ENCODE measurements at places on chromosomes 4 and X. TPM values are rescaled to one million over a fixed set of nuclear protein-coding genes. Genes with fewer than 3 reads are reported as not detected.

Gene CLIC2
- total RNA-seq: 31.5 TPM

Gene SULT1E1
- total RNA-seq: 146 TPM

Gene CRMP1
- total RNA-seq: 2.1 TPM

Gene SHISA3
- 13.5 TPM for total RNA-seq

Gene ABCG2
- 5.4 TPM for total RNA-seq

Gene YTHDC1
- total RNA-seq: 207 TPM

Gene GPC4
- total RNA-seq: 60.4 TPM

Gene MGARP
- 0.26 TPM for total RNA-seq

Gene DCAF12L2
- total RNA-seq: 0.20 TPM

Gene POF1B
- total RNA-seq: 1.6 TPM

Gene ERVMER34-1
- 2.2 TPM for total RNA-seq

Gene ZDHHC15
- 1.8 TPM for total RNA-seq

Gene FAM156B
- total RNA-seq: 19.8 TPM

Gene TEX13D
- total RNA-seq: not detected

Gene USP17L28
- not detected for total RNA-seq

Gene USP26
- total RNA-seq: not detected

Gene SGCB
- total RNA-seq: 23.6 TPM

Gene HSFX1
- total RNA-seq: 0.97 TPM

Gene SSX4B
- total RNA-seq: not detected

Gene ATOH1
- total RNA-seq: not detected

Gene COL4A6
- total RNA-seq: 16.7 TPM

Gene ALB
- total RNA-seq: 8.3 TPM

Gene MTNR1A
- not detected for total RNA-seq

Gene PABPC4L
- total RNA-seq: 10.0 TPM

Gene FAAH2
- total RNA-seq: 16.0 TPM

Gene TTC29
- total RNA-seq: 11.1 TPM

Gene PABPC1L2B
- total RNA-seq: not detected

Gene TRIML2
- total RNA-seq: not detected

Gene GJB1
- not detected for total RNA-seq

Gene SPANXN3
- not detected for total RNA-seq

Gene LONRF3
- total RNA-seq: 8.5 TPM

Gene DDX53
- not detected for total RNA-seq

Gene VCX
- total RNA-seq: not detected

Gene TMPRSS11F
- not detected for total RNA-seq

Gene DMRTC1B
- total RNA-seq: 0.71 TPM

Gene GLRA3
- 0.15 TPM for total RNA-seq

Gene SLC4A4
- total RNA-seq: 32.4 TPM

Gene PRR32
- not detected for total RNA-seq

Gene FBXO8
- total RNA-seq: 26.6 TPM

Data from lung (tissue), 17 donors.